ENCODE measurements at places on chromosomes 4 and X.

- DNase-seq = no peak
Measured at GRCh38 chr4:45007508-45007907, 281.2 kb upstream of the GNPDA2 start.

- DNase-seq = no peak
Measured at GRCh38 chr4:176433983-176434382, 114.2 kb downstream of the SPCS3 start.

- no peak for DNase-seq
Measured at GRCh38 chr4:140802591-140802990, 46.4 kb upstream of the TBC1D9 start.

DNA sequence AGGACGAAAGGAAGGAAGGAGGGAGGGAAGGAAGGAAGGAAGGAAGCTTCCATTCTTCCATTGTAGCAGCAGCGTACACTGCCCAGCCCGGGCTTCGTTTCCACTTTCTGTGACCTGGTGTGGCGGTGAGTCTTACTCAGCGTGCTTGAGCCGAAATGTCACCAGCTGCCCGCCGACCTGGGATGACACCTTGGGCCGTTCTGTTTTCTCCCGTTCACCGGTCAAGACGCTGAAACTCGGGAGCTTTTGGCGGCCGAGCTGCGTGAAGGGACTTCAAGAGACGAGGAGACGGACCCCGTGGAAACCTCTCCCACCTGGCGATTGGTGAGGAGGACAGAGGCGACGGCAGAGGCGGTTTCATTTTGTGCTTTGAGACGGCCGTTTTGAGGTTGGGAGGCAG is 47.1 kb upstream of the PPP2R3B start:
- DNase-seq = no peak

DNA sequence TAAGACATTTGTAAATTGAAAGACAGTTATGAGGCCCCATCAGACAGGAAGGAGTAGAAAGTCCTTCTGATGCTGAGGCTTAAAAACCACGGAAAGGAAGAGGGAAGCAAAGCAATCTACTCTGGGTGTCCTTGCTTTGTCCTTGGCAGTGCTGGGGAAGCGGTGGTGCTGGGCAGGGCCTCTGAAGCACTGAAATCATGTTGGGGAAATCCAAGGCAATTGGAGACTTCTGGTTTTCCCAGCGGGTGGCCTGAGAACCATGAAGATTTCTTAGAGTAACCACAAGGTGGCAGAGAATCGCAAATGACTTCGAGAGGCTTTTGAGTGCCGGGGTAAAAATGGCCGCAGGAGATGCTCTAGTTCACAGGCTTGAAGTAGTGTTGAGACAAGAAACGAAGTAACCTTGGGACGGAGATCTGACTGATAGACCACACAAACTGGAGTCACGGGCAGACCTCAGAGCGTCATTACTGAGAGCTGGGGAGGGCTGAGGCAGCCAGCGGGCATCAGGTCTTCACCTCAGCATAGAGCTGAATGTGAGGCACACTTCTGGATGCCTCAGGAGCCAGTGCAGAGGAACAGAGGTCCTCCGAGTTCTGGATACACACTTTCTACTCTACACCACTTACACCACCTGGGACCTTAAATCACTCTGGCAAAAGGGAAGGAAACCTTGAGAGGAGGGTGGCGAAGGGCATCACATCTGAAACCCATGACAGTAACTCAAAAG is 130.7 kb upstream of the GPRIN3 start:
- peak; percentile 46 for DNase-seq

DNA sequence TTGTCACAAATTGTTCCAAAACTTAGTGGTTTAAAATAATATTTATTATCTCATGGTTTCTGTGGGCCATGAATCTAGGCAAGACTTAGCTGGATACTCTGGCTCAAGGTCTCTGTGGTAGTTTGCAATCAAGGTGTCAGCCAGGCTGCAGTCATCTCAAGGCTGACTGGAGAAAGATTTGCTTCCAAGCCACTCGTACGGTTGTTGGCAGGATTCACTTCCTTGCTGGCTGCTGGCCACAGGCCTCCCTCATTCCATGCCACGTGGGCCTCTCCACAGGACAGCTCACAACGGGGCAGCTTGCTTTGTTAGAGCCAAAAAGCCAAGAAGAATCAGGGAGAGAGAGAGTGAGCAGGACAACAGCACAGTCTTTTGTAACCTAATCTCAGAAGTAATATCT is 101.4 kb downstream of the WWC2 start:
- DNase-seq = no peak

DNA sequence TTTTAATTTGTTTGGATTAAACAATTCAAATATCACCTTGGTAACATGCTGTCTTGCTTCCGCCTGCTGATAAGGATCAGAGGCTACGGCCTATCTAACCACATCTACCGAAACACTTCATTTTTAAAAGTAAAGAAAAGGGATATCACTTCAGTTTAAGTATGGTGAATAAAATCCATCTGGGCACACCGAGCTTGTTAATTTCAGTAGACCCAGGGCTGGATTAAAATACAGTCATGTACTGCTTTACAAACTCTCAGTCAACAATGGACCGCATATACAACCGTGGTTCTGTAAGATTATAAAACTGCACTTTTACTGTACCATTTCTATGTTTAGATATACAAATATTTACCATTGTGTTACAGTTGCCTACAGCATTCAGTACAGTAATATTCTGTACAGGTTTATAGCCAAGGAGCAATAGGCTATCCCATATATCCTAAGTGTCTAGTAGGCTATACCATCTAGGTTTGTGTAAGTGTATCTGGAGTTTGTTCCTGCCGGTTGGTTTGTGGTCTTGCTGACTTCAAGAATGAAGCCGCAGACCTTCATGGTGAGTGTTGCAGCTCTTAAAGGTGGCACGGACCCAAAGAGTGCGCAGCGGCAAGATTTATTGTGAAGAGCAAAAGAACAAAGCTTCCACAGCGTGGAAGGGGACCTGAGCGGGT is 40.0 kb downstream of the SEPTIN11 start:
- DNase-seq = peak; percentile 50

- DNase-seq = no peak
Measured at GRCh38 chrX:103248553-103248952, 6.4 kb downstream of the TCEAL8 start.

- DNase-seq = no peak
Measured at GRCh38 chrX:39459952-39460351, 637.8 kb downstream of the BCOR start.

DNA sequence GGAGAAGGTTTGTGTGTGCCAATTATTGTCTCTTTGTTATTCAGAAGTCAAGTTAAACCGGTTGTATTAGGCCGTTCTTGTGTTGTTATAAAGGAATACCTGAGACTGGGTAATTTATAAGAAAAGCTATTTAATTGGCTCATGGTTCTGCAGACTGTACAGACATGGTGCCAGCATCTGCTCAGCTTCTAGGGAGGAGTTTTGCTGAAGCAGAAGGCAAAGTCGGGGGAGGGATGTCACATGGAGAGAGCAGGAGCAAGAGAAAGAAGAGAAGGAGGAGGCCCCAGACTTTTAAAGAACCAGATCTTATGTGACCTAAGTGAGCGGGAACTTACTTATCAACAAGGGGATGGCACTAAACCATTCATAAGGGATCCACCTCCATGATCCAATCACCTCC is 349.3 kb upstream of the PCDH18 start:
- no peak for DNase-seq

DNA sequence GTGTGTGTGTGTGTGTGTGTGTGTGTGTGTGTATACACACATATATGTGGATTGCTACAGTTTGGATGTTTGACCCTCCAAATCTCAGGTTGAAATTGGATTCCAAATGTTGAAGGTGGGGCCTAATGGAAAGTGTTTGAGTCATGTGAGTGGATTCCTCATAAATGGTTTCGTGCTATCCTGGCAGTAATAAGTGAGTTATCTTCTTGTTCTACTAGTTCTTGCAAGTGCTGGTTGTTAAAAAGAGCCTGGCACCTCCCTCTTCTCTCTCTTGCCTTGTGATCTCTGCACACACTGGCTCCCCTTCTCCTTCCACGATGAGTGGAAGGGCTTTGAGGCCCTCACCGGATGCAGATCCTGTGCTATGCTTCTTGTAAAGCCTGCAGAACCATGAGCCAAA is 344.1 kb downstream of the SH2D1A start:
- DNase-seq = no peak

DNA sequence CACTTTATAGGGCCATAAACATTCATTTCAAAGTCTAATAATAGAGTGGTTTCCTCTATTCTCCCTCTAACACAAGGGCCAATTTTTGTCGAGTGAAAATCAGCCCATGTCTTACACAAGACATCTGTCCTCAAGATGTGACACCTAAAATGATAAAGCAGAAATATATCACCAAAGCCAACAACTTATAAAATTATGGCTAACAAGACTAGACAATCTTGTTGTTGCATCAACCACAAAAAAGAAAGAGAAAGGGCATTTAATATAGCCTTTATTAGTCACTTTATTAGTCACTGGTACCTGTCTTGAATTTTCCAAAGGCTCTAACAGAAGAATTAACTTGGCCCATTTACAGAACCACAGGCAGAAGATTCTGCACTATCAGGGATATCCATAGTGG is 161.6 kb downstream of the SMIM20 start:
- no peak for DNase-seq

DNA sequence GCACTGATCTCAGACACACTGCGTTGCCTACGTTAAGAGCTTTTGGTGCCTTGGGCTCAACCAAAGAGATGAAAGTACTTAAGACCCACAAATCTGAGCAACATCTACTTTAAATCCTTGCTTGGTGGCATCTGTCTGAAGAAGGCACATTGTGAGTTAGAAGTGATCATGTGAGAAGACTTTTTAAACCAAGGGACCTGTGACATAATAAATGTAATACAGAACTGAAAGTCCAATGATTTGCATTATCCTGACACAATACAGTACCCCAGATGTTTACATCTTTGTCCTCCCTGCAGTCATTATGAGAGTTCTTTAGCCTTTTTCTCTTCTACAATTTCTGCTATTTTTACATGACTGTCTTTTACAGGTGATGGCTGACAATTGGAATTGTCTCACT is 96.7 kb upstream of the FTHL17 start:
- DNase-seq = no peak

GRCh38 chrX:107713543-107714205 is 61.9 kb downstream of the TSC22D3 start:
- DNase-seq = no peak

- DNase-seq = no peak
Measured at GRCh38 chr4:7757501-7758471, 181.9 kb downstream of the AFAP1 start.

DNA sequence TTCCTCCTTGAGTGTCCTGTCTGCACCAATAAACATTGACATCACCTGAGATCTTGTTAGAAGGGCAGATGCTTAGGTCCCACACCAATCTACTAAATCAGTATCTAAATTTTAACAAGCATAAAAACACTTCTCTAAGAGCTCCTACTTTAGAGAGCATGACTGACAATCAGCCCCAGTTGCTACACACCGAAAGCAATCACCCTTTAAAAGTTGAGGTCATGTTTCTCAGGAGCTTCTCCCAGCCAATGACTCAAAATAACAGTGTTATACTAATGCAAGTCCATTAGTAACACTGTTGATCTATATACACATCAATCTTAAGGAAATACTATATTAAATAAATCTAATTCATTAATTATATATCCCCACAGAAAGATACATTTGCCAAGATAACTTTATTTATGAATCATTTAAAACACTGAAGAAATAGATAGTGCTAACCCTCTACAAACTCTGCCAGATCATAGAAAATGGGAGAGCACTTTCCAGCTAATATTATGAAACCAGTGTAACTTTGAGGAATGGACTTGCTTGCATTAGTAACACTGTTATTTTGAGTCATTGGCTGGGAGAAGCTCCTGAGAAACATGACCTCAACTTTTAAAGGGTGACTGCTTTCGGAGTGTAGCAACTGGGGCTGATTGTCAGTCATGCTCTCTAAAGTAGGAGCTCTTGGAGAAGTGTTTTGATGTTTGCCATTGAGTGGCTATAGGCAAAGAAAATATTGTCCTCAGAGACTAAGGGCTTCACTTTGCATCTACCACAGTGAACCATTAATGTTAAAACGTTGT is 109.8 kb upstream of the HDX start:
- no peak for DNase-seq

- DNase-seq = no peak
Measured at GRCh38 chrX:147763131-147763530, 148.6 kb upstream of the FMR1 start.

DNA sequence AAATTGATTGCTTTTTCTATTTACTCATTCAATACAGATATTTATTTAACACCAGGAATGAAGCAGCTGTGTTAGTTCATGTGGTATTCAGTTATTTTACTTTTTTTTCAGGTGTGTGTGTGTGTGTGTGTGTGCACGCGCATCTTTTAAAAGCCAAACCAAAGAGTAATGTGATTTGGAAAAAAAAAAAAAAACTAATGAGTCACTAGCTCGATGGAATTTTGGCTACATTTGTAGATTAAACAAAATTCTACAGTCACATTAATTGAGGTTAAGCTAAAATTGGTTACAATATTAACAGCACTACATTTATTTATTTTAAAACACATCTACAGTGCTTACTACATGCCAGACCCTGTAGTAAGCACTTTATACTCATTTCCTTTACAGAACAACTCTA is 66.8 kb downstream of the HHIP start:
- DNase-seq = no peak

DNA sequence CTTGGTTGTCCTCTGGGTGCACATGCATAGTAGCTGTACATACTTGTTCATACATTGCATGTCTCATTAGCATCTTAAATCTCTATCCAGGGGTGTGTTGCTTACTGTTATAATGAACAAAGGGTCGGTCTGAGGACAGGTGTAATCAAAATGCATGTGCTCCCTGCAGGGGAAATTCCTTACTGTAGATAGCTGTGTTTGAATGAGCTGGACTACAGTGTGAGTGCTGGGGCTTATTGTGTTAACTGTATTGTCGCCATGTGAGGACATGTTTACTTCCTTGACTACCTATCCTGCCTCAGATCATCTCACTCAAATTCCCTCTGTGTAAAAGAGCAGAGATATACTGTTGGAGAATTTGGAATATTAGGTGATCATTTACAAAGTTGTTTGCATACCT is 98.7 kb downstream of the KLHL34 start:
- DNase-seq = no peak

DNA sequence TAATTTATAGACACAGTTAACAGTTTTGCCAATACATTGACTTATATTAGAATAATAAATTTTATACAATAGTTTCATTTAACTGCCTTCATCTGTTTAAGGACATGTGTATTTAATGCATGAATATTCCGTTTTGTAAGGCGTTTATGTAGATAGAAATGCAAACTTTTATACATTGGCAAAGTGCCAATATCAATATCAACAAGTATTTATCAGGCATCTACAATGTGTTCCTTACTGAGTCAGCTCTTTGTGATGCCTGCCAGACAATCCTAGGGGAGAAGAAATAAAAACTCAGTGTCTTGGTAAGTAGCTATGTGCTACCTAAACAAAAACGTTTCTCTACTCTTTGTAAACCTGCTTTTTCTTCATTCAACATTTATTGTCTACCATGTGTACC is 1142.2 kb downstream of the C4orf33 start:
- no peak for DNase-seq

- DNase-seq = no peak
Measured at GRCh38 chrX:124226129-124226528, 106.3 kb upstream of the TEX13D start.

GRCh38 chr4:113641025-113641431 is 120.5 kb downstream of the CAMK2D start:
- DNase-seq = no peak
